ENCODE measurements at places on chromosomes 5 and 9.

DNA sequence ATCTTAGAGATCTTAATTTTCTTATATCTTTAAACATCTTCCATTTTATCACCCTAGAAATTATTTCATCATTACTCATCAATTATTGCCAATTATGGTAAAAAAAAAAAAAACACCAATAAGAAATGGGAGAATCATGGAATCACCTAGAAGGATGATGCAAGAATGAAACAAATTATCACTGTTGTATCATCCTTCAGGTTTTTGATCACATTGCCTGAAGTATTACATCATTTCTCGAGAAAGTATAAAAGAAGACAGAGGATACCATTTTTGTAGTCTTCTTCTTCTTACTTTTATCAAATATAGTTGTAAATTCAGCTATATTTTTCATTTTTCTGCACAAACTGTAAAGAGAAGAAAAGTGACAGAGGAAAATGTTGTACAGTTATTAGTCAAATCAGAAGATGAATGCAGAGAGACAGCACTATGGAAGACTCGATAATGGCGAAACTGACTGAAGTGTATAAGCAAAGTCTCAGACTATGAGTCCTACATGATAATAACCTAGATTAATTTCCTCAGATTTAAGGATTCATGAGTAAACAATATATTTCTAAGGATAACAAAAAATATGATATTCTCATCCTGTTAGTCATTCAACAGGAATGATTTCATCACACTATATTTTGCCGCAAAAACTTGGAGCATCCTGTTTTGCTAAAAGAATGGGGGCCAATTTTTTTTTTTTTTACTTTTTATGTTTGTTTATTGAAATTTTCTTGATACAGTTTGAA lies 5.9 kb upstream of the STC2 start:
- no peak for DNase-seq

DNA sequence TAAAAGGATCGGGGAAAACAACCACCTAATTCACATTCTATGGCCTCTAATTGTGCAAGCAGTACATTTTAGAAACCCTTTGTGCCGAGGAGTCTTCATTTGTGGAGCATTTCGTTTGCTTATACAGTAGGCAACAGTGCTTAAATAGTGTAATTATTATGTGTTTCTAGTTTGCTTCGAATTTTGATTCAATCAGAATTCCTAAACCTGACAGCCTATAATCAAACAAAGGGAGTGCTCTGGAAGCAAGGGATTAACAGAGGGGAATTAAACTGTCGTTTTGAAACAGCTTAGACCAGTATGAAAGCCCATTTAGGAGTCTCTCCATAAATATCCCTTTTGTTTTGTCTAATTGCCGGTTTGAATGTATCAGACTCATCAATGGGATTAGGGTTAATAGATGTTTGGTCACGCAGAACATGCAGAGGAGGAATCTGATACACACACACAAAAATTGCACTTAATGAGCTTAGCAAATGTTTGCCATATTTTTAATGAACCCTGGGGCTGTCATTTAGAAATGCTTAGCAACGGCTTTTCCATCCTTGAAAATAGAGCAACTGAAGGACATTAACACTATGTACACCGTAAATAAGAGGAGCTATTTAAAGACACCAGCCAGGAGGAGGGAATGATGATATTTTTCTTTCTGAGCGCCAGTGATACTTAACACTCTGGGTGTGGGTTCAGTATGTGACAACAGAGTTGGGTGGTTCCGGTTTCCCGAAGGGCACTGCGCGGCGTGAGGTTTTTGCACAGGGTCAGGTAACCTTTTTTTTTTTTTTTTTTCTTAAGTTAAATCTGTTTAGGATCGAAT lies 404.7 kb downstream of the TLE4 start:
- DNase-seq: no peak

DNA sequence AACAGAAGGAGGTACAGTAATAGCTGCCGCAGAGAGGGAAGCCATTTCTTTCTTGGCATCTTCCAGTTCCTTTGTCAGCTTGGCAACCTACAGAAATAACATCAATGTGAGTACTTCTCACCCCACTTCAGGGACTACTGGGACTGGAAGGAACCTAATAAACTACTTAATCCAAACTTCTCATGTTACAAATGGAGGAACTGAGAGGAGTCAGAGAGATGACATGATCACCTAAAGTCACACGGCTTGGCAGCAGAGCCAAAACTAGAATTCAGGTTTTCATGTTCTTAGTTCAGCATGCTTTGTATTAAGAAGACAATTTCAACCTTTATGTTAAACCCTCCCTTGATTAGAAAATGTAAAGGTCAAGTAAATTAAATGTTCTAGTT lies 44.7 kb downstream of the DIAPH1 start:
- no peak for DNase-seq

- DNase-seq: no peak
Observed at GRCh38 chr5:53023969-53024368, 34.8 kb downstream of the ITGA2 start.

GRCh38 chr9:99024959-99025358 lies 80.0 kb upstream of the TGFBR1 start:
- DNase-seq: no peak

DNA sequence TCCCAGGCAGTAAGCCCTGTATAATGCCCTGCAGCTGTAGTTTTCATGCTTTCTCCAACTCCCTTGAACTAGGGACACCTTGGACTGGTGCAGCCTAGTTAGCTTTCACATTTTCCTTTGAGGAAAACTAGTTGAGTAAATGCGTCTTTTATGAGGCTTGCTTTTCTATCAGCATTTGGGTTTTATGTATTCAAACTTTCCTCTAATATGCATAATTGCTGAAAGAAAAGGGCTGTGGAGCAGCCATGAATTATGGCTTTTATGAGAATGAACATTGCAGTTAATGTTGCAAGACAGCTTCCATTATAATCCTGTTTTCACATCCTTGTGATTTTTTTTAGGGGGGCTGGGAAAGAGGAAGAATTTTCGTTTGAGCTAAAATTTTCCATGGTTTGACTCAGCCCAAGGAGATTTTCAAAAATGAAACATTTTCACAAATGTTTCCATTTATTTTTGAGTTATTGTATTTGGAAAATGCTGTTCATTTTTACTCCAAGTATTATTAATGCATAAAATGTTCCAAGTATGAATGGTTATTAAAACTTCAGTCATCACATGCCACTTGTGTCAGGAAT lies 57.9 kb upstream of the PPP3R2 start:
- no peak for DNase-seq

- DNase-seq: no peak
Observed at GRCh38 chr5:32258424-32258823, 54.3 kb downstream of the MTMR12 start.

DNA sequence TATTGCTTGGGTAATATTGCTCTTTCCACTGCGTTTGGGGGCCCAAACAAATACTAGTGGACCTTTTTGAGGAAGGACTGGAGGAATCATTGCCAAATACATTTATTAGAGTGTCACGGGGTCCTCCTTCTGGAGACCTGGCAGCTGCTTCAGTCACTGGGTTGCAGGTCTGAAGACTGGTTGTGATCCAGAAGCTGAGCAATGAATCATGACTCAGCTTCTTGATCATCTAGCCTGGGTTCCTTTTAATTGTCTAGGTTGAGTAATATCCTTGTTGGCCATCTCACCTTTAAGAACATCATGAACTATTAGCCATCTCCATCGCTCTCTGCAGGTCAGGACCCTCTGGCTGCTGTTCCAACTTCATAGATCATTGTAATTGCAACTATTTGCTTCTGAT lies 15.4 kb upstream of the UBAP1 start:
- no peak for DNase-seq

- no peak for DNase-seq
Observed at GRCh38 chr9:389159-389558, 174.5 kb downstream of the DOCK8 start.

DNA sequence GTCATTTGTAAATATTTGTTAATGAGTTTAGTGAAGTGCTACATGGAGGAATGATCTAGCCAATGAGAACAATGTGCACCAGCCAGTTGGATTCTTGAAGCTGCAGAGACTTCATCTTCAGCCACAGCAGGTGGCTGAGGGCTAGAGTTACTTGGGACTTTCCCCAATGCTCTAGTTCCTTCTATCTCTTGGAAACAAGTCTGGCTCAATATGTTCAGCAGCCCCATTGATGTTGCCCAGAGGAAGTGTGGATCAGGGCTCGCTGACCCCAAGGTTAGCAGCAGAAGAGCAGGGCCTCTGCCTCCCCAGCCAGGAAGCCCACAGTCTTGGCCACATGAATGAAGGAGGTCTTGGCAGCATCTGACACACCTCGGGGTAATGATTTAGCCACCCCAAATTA lies 117.5 kb downstream of the SLC1A3 start:
- DNase-seq: no peak

- DNase-seq: no peak
Observed at GRCh38 chr5:141966275-141966962, 2.5 kb upstream of the RNF14 start.

DNA sequence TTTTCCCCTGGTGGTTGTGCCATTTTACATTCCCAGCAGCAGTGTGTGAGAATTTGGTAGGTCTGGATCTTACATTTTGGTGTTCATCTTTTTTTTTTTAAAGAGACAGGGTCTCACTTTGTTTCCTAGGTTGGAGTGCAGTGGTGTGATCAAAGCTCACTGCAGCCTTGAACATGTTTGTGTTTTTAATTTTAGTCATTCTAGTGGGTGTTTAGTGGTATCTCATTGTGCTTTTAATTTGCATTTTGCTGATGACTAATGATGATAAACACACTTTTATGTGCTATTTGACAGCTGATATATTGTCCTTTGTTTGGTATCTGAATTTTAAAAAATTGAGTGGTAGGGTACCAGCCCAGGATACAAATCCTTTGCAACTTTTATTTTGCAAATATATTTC lies 53.4 kb upstream of the POMT1 start:
- no peak for DNase-seq

GRCh38 chr5:172777881-172778814 lies 7.2 kb upstream of the DUSP1 start:
- DNase-seq: no peak

GRCh38 chr9:16217943-16218701 lies 652.3 kb downstream of the BNC2 start:
- no peak for DNase-seq

DNA sequence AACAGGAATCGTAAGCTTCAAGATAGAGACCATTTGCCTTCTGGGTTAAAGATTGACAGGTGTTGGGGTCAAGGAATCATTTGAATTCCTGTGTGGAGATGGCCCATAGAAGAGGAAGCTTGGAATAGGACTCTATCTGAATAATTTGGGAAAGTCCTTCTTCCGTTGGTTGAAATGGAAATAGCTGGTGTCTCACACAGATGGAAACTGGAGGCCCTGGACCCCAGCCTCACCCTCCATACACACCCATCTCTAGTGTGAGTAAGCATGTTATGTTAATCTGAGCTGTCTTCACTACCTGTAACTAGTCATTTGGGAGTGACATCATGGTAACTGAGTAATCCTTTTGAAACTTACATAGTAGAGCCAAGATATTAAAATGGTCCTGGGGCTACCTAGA lies 184.4 kb downstream of the CD180 start:
- no peak for DNase-seq

GRCh38 chr9:116039312-116039711 lies 114.3 kb upstream of the PAPPA start:
- DNase-seq: no peak

GRCh38 chr5:15574806-15575325 lies 74.9 kb downstream of the FBXL7 start:
- DNase-seq: no peak

Measured in iPS DF 19.7 (cell line).